ENCODE measurements at places on chromosomes 2 and 18. TPM values are rescaled to one million over a fixed set of nuclear protein-coding genes. Genes with fewer than 3 reads are reported as not detected.

Gene CNRIP1
- total RNA-seq: 25.6 TPM

Gene LRPPRC
- total RNA-seq: 36.0 TPM

Gene HTR2B
- total RNA-seq: 0.72 TPM

Gene NEMP2
- 2.2 TPM for total RNA-seq

Gene KCNK3
- under 0.01 TPM for total RNA-seq

Gene KLHL30
- total RNA-seq: under 0.01 TPM

Gene REG3A
- not detected for total RNA-seq

Gene CPLX4
- total RNA-seq: not detected

Gene B3GNT7
- total RNA-seq: under 0.01 TPM

Gene CRYGC
- total RNA-seq: not detected

Gene TAF1B
- 19.9 TPM for total RNA-seq

Gene CYP20A1
- total RNA-seq: 26.9 TPM

Measured in IMR-90 (cell line).